ENCODE measurements at places on chromosomes 2 and 18.
A peak's percentile ranks its signal among the peaks of the same experiment; 100 is the strongest.

- DNase-seq, result peak; percentile 55
Measured at GRCh38 chr18:77131100-77131651, 1.4 kb downstream of the MBP start.

DNA sequence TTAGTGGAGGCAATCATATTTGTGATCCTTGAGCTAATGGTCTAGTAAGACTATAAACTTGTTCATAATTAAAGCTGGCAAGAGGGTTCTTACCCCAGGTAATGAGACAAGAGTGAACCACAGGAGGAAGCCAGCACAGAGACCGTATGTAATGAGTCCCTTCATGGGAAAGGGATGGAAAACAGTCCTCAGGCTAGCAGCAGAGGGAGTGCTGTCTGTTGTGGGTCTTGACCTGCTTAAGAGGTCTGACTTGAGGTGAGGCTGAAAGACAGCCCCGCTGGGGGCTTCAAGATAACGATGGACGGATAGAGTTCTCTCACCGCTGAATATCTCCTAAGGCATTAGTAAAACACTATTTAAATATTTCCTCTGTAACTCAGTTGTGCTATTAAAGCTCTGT, 16.2 kb upstream of the POLE4 start:
- no peak for DNase-seq

DNA sequence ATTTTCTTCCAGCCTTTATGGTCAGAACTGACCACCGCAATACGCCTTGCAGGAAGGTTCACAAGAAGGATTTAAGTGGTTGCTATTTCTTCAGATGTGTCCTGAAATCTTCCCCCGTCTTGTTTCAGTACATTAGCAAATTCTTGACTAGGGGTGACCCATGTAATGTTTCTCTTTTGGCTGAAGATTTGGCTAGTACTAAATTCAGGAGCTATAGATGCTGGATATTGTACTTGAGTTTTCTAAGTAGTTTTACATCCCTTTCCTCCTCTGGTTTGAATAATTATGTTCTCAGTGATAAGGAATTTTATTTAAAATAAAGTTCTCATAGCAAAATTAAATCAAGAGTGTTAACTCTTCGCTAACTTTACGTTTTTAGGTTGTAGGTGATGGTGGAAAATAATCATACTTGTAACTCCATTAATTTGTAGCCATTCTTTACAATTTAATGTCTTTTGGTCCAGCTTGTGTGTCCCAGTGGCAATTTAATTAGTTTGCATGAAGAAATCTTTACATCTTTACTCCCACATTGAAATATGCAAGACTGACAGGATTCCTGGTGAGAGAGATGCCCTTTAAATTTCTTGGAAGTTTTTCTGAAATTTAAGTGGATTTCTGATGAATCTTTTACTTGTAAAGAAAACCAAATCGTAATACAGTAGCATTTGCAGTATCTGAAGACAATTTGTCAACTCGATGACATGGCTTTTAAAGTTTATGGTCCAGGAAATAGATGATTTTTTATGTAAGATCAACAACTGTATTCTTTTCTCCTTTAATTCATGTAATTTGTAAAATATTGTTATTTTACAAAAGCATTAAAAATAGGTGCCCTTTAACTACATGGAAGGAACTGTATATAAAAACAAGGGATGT, 2.8 kb downstream of the PHLPP1 start:
- DNase-seq, result no peak

DNA sequence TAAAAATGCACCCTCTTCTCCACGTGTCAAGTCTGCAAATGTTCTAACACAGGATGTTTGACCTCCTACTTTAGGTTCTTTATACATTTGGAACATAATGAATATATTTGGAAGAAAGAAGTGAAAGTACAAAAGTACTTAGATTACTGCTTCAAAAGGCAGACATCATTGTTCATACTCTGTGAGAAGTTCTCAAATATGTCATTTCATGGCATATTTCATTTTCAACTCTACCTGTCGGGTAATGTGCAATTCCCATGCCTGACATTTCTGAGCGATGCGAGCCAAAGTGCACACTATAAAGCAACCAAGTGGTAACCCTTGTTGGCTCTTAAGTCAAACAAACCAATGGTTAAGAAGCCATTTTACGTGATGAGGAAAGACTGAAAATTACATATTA, 7.0 kb downstream of the BUB1 start:
- DNase-seq, result no peak

DNA sequence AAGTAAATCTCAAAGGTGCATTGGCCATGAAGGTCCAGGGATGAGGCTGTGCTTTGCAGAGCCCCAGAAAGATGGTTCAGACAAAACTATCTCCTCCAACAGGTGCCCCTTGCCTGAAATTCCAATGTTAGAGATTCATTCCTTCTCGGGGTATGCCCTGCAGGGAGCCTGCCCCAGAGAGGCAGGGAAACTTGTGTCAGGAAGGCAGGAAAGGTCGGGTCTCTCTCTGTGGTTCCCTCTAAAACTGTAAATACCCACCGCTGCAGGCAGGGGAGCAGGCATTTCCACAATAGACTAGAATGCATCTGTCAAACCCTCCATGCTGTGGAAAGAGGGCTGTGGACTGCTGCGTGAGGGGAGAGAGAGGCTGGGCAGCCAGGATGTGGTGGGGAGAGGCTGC, 207.8 kb upstream of the SMAD2 start:
- no peak for DNase-seq

- no peak for DNase-seq
Measured at GRCh38 chr2:124959581-124959980, 934.5 kb downstream of the CNTNAP5 start.

DNA sequence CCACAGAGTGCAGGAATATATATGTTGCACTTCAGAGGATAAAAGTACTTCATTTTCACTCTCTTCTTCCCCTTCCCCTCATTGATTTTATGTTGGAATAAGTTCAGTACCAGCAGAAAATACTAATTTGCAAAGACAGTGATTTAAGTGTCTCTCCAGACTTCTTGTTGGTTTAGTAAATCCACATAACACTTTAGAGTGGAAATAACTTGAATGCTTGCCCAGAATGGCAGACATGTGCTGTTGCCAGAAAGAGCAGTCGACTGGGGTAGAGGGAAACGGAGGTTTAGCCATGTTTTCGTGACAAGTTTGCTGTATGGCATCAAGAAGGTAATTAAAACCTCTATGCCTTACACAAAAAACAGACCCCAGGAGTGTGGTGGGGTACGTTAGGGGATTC, 246.0 kb upstream of the CXCR4 start:
- DNase-seq, result no peak

DNA sequence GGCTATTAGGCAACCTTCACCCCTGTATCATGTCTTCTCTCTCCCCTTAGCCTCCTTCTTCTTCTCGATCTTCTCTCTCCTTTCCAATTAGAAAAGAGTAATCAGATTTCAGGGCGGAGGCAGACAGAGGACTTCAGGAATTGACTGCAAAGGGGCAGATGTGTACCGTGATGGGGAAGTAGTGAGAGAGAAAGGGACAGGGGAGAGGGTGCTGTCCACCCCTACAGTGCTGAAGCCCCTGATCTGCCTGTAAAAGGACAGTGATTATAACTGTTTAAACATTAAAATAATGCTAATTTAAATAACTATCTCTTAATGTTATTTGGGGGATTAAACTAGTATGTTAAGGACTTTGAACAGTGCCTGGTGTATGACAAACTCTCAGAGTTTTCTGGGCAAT, 178.5 kb downstream of the ACTR3 start:
- no peak for DNase-seq

DNA sequence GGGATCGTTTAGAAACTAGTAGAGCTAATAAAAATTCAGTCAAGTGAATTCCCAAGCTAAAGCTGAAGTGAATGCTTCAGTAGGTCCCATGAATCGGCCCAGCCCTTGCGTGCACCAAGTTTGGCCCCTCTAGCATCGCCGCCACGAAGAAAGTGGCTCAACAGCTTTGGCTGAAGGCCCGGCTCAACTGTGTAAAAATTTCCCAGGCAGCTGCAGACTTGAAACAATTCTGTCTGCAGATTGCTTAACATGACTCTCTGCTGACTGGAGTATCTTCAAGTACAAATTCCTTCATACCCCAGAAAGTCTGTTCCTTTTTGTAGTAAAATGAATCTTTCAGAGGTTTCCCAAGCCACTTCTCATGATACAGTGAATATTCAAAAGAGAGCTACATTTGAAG, 32.7 kb downstream of the ALMS1 start:
- DNase-seq, result peak; percentile 61

- peak; percentile 96 for DNase-seq
Measured at GRCh38 chr2:172968061-172968469, 107.6 kb upstream of the MAP3K20 start.

GRCh38 chr18:12327510-12328178, 19.6 kb downstream of the TUBB6 start:
- DNase-seq, result peak; percentile 85

DNA sequence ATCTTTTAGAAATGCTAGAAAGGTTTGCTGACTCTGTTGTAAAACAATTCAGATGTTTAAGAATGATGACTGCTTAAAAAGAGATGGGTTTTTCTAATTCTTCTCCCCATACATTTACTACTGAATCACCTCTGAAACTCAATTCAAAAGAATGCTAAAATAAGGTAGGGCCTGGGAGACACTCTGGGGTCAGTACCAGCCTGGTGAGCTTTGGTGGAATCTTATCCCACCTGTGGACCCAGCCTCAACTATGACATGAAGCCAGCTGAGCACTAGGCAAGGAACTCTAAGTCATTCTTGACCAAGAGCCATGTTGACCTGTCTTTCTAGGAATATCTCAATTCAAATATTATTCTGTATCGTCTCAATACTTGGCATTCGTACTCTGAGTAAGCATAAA, 44.3 kb downstream of the IWS1 start:
- DNase-seq, result no peak

GRCh38 chr18:76414936-76415621, 80.0 kb downstream of the ZNF516 start:
- no peak for DNase-seq

DNA sequence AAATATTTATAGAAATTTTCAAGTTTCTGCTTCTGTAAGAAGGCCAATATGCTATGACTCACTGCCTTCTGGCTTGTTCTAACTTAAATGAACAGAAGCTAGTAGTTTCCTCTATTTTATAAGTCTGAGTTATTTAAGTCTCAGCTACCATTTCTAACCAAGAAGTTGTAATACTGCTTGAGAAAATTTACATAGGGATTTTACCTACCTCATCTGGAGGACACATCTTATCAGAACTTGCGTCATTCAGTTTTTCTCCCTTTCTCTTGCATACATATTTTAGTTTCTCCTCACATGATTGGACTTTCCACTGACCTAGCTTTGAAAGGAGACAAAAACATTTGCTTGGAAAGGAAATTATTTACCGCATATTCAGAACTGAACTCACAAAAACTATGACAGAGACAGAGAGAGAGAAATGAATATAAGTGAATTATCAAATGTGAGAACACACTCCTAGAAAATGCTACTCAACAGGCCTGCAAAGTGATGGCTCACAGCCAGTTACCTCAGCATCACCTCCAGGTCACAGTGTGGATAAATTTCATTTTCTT, 81.1 kb upstream of the CD302 start:
- no peak for DNase-seq

DNA sequence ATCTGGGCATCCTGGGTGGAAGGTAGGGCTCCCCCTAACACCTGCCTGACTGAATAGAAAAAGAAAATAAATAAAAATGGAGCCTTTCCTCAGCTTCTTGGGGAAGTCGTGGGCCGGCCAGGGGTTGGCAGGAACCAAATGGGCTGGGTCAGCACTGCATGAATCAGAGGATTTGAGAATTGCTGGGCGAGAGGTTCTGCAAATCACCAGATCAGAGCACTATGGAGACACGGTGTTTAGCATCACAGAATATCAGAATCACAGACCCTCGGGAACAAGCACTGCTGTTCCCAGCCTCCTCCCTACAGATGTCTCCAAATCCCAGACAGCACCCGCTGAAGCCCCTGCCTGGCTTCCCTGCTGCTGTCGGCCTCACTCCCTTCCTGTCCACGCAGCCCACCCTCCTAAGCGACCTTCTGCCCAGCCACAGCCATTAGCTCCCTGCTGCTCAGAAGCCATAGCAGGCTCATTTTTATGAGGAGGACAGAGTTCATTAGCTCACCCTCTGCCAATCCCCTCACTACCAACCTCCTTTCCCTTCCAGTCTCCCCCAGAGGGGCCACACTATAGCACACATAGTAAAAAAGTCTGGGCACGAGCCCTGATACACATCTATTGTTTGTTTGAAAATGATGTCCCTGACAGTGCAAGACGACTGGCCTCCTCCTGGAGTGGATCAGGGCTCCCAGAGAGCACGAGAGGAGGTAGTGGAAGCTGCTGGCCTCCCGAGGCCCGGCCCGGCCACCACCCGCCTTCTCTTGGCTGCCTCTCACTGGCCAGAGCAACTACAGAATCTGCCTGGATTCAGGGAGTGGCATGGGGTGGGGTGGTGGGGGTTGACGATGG, 64.6 kb upstream of the TAF1B start:
- no peak for DNase-seq

GRCh38 chr18:35478520-35479435, 19.0 kb downstream of the INO80C start:
- peak; percentile 78 for DNase-seq

DNA sequence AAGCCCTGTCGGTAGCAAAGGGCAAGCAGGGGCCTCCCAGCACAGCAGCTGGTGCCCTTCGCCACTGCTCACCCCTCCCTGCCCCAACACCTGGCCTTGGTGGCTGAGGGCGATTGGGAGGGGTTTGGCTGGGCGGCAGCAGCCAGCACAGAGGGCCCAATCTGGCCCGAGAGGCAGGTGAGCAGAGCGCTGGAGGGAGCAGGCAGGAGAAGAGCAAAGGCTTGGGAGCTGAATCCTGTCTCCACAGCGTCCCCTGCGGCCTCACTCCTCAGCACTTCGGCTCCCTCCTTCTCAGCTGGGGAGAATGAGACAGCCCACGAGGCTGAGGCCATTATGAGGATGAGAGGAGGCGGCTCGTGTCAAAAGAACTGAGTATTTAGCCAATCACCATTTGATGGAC, 74.9 kb upstream of the TAF1B start:
- DNase-seq, result peak; percentile 78

DNA sequence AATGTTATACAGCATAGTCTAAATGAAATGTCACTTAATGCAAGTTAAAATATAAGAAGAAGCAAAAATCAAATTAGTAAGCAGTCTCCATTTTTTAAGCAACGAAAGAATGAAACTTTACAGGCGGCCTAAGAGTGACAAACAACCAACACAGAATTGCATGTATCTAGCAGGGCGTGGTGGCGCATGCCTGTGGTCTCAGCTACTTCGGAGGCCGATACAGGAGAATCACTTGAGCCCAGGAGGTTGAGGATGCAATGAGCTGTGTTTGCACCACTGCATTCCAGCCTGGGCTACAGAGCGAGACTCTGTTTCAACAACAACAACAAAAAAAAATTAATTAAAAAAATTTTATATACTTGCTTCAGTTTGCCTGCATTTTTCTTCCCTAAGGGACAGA, 16.6 kb downstream of the RBMS1 start:
- no peak for DNase-seq

DNA sequence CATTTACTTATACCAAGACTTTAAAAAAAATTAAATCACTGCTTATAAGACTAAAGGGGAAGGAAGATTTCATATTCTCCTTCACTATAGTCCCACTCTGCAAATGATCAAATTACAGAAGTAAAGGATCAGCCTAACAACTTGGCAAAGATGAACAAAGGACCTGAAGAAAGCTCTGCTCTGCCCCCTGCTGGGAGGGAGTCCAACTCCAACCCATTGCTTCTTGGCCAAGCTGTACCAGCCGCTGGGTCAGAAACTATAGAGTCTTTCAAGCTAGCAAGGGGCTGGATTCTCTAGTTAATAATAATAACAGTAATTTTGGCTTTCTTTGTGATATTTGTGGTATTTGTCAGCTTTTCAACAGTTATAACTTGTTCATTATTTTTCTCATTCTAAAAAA, 927.0 kb upstream of the CRIM1 start:
- DNase-seq, result peak; percentile 56

- peak; percentile 48 for DNase-seq
Measured at GRCh38 chr2:136384531-136385303, 266.8 kb upstream of the CXCR4 start.

Data from adrenal gland (tissue), 19 donors.